ENCODE measurements at places on chromosomes 1 and 21.

DNA sequence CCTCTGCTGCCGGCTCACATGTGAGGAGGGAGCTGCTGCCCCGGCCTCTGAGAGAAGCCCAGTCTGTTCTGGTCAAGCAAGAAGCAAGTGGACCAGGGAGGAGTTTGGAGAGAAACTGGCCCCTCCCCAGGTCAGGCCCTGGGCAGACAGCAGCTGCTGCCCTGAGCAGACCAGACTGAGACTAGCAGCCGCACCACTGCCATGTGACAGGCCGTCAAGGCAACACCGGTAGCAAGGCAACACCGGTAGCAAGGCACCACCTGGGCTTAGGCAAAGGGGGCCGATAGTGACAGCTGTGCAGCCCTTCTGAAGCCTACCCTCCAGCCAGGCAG, 50.3 kb downstream of the ARHGEF16 start:
- DNase-seq, result no peak

DNA sequence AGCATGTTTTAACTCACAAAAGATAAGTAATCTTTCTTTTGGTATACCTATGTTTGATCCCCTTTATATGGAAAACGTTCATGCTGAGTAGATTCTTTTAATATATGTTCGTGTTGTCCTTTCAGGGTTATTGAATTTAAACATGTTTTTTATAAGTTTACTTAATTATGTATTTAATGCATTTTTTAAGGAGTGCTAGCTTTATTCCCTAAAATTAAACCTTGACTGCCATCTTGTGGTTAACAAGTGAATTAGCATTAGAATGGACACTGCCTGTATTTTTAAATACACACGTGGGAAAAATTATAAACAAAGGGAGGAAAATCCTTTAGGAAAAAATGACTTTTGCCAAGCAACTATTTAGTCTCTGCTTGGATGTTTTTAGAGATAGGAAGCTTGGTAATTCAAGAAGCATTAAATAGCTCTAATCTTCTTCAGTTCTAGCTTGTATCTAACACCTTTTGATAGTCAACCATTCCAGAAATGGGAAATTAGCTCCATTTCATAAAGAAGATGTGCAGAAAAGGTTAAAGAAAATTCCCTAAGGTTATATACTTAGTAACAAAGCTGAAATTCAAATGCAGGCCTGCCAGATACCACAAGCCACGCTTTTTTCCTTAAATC, 43.0 kb downstream of the UBE2U start:
- no peak for DNase-seq

- no peak for DNase-seq
Measured at GRCh38 chr1:88655685-88656299, 28.3 kb upstream of the PKN2 start.

- no peak for DNase-seq
Measured at GRCh38 chr21:33228455-33228854, 1.3 kb upstream of the IFNAR2 start.
